ENCODE measurements at places on chromosomes 6 and 20.

DNA sequence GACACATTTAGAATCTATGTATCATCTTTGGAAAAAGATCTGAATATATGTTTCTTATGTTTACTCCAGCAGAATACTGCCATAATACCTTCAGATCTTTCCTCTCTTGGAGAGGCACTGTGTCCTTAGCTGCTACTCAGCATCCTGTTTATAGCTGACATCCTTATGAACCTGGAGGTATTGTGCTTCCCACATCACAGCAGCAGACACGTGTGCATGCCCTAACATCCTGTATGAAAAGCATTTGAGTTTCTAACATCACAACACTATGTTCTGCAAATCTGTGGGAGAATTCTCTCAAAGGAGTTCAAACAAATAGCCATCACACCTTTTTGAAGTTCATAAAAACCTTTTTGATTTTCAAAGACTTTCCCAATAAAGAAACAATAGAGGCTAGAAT is 216.0 kb downstream of the GJA1 start:
- no peak for DNase-seq

DNA sequence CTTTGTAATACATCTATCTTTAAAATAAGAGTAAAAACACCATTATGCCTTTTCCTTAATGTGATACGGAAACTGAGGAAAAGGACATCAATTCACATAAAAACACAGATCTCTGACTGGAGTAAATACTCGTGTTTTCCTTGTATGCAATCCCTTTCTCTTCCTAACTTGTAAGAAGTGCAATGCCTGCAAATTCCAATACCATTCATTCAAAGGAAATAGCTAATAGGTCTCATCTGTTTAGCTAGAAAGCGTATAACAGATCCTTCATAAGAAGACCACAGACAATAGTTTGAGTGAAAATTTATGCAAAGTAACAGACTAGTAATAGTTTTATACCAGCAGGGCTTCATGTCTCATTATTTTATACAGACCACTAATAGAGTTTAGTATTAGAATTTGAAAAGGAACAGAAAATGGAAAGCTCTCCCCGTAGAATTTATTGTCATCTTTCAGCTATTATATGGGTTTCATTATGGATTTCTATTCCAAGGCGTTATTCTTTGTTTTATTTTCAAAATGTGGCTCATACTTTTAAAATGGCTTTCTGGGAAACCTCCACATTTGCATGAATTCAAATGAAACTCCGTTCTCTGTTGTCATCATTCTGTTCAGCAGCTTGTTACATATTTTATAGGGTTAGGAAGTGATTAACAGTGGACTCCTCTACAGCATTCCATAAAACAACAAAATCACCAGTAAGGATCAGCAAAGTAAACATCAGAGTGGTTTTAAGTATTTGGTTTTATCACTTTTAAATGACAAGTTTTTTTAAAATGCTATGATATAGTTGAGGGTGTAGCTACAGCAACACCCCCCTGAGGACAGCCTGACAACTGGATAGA is 186.7 kb downstream of the BTBD9 start:
- DNase-seq: no peak

GRCh38 chr6:33631971-33632557 is 10.9 kb downstream of the ITPR3 start:
- no peak for DNase-seq

DNA sequence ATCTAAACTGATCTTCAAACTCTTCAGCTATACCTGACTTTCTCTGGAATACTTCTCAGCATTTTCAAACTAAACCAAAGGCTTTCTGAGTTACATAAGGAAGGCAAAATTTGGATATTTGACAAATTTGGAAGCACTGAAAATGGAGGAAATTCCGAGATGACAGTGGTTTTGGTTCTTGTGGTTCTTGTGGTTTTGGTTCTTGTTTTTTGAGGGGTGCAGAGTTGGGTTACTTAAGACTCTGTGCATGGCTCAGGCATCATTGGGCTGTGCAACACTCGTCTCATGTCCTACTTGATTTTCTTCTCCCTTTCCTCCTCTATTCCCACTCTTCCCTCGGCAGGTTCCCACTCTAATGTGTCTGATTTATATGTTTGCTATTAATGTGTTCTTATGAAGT is 78.0 kb downstream of the SLC22A3 start:
- DNase-seq: no peak

GRCh38 chr6:143021543-143021942 is 39.1 kb upstream of the AIG1 start:
- DNase-seq: no peak

GRCh38 chr6:163986313-163986712 is 571.8 kb downstream of the QKI start:
- DNase-seq: no peak

DNA sequence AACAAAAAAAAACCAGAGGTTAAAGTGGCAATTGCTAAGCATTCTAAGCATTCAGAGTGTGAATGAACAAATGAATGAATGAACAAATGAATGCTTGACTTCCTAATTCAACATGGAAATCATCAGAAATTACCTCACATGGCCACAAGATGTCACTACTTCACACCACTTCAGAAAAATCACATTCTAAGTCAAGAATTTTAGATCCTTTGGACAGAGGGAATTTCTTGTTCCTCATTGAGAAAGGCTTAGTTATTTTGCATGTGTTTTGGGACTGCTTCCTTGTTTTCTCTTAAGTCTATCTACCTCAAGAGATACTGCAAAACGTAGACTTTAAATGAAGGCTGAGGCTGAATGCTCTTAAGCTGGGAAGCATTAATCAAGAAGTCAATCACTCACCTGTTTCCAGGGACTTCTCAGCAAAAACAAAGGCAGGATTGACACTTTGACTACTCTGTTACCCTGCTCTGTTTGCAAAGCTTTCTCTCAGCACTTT is 120.2 kb downstream of the MBOAT1 start:
- DNase-seq: peak; percentile 84

DNA sequence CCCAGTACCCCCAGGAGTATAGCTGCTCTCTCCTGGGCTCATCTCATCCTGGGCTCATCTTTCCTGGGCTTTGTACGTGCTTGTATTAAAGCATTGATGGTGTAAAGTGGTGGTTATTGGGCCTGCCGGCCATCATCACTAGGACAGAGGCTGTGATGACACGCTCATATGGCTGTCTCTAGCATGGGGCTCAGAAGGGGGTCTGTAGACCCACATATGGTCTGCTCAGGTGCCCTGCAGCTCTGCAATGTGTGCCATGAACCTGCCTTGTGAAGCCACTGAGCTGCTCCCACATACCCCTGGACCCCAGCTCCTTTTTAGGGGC is 143.4 kb downstream of the CDC5L start:
- DNase-seq: no peak

DNA sequence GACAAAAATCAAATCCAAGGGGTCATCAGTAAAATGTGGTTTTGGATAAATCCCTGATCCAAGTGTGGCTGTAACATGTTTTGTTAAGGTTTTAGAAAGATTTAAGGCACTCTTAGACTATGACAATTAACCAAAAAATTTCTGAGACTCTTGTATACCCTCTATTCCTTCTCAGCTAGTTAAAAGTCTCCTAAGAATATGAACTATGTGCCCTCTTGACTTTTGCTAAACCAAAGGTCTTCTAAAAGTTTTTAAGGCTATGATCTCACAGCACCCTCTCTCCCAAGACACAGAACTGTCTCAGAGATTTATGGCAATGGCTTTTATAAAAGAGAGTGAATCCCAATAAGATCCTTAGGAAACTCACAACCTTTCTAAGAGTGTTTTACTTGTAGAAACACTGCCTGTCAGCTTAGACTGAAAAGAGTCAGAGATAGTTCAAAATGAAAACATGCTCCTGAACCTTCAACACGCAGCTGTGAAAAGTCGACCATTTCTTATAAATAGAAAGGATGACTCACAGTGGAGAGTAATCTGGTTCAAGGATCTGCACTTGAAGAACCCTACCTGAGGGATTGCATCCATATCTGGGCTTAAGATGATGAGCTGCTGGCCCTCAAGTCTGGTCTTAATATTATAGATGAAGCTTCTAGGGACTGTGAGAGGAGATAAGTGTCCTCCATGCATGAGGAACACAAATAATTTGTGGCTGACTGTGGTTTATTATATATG is 388.4 kb upstream of the GJE1 start:
- DNase-seq: no peak

- no peak for DNase-seq
These were observed 49.2 kb downstream of the FYN start for GRCh38 chr6:111823831-111824607.

GRCh38 chr6:80282913-80283554 is 176.6 kb downstream of the BCKDHB start:
- DNase-seq: no peak

- DNase-seq: no peak
These were observed 17.7 kb upstream of the BAK1 start for GRCh38 chr6:33597551-33598322.

- DNase-seq: no peak
These were observed 168.8 kb downstream of the CDH26 start for GRCh38 chr20:60126975-60127374.

- no peak for DNase-seq
These were observed 97.6 kb upstream of the ZNF217 start for GRCh38 chr20:53691060-53691810.

GRCh38 chr20:41412324-41413120 is 45.9 kb upstream of the EMILIN3 start:
- DNase-seq: no peak

GRCh38 chr20:2871111-2871465 is 2.2 kb upstream of the PTPRA start:
- DNase-seq: peak; percentile 42

GRCh38 chr6:103504501-103505154 is 1355.1 kb downstream of the HACE1 start:
- DNase-seq: no peak
